NCI-H524 (cell line): ENCODE measurements at places on chromosomes 11 and 22.

- DNase-seq, result no peak
These were observed 95.0 kb downstream of the AASDHPPT start for GRCh38 chr11:106172386-106172991.

GRCh38 chr11:32435942-32436750, 807 bp upstream of the WT1 start:
- DNase-seq, result no peak

- DNase-seq, result no peak
These were observed 7.7 kb upstream of the DGAT2 start for GRCh38 chr11:75760710-75761493.

GRCh38 chr11:105911454-105911853, 110.6 kb downstream of the MSANTD4 start:
- DNase-seq, result no peak

DNA sequence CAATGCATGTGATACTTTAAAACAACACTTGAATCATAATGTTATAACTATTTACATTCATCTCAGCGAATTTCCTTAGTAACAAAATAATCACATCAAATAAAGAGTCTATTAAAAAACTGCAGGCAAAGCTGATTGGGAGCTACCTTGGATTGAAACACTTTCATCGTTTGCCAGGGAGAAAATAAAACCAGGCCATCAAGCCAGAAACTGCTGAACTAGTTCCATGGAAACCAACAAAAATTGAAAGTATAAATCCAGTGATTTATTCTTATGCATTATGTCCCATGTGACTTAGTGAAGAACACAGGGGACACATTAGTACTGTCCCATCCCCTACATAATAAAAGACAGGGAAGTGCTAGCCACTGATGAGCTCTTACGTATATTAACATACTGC, 21.7 kb downstream of the SLC35F2 start:
- no peak for DNase-seq

DNA sequence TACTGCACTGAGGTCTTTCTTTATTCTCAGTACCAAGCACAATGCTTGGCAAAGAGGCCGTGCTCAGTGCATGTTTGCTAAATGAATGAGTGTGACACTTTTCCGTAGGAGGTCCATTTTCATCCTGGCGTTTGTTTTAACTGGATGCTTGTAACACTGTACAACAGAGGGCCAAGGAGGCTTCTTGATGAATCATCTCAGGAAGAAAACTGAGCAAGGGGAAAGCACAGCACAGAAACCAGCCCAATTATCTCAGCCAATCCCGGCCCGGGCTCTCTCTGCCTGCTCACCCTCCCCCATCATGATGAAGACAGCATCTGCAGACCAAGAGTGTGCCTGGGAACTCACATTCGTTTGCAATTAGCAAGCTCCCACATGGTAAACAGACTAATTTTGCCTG, 570.3 kb downstream of the OPCML start:
- no peak for DNase-seq
